ENCODE measurements at places on chromosomes 5 and 9.
A peak's percentile ranks its signal among the peaks of the same experiment; 100 is the strongest.

DNA sequence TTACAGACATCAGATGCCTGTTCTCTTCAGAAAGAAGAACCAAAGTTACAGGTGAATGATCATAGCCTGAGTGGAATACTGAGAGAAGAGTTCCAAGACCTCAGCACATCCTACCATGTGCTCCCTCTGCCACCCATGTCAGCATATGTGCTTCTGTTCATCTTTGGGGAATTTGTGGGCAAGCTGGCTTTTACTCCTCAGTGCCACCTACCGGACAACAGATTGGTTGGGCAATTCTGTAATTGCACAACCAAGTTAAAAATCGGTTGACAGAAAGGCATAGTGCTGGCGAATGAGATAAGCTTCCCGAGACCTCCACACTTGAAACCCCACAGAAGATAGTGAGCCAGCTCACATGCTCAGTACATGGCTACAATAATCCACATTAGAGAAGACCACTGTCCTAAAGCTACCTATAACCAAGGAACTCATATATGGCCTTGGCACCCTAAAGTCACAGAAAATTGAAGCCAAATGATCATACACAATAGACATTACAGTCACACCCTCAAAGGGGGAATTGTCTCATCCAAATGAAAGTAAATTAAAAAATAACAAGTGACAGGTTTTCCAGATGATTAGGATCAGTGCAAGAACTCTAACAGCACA, 1238.0 kb upstream of the NUDT12 start:
- no peak for DNase-seq

- DNase-seq: peak; percentile 12
These were observed at the start of gene GLRA1 for GRCh38 chr5:151924564-151925301. Gene GLRA1, minus strand, starts transcription at chr5:151924851. Its CDS starts 302 bp downstream, at chr5:151924549.

DNA sequence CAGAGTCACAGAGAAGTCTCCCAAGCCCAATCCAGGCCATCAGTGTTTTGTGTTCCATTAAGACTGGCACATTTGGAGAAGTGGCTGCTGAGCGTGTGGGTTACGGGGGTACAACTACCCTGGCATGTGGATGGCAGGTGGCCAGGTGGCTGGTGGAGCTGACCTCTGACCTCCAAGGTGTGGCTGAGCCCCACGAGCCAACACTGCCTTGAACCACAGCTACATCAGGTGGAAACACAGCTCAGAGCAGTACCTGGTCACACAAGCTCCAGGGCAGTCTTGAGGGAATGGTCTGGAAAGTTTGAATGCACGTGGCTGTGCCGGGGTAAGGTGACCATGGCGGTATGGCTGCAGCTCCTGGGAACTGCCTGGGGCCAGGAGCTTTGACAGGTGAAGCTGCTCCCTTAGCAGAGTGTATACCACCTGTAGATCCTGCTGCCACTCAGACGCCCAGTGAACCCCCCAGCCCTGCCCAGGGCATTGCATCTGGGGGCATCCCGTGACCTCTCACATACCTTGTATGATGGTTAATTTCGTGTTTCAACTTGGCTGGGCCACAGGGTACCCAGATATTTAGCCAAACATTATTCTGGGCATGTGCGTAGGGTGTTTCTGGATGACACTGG, 207.9 kb downstream of the GADD45G start:
- DNase-seq: no peak

GRCh38 chr5:103498211-103498610, 64.4 kb downstream of the NUDT12 start:
- DNase-seq: no peak

DNA sequence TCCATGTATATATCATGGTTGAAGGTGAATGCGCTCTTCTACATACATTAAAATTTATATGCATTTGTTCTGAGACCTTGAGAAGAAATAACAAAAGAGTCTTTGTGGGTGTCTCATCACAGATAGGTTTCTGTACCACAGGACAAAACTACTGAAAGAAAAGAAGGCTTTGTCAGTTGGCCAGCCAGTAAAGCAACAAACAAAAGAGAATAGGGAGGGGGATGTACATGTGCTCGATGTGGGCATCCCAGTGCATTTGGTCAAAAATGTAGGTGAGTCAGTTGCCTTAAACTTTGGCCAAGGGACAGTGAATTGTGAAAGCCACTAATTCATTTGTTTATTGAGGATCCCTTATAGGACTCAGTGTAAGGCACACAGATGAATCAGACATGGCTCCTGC, 13.3 kb downstream of the RBM18 start:
- no peak for DNase-seq

DNA sequence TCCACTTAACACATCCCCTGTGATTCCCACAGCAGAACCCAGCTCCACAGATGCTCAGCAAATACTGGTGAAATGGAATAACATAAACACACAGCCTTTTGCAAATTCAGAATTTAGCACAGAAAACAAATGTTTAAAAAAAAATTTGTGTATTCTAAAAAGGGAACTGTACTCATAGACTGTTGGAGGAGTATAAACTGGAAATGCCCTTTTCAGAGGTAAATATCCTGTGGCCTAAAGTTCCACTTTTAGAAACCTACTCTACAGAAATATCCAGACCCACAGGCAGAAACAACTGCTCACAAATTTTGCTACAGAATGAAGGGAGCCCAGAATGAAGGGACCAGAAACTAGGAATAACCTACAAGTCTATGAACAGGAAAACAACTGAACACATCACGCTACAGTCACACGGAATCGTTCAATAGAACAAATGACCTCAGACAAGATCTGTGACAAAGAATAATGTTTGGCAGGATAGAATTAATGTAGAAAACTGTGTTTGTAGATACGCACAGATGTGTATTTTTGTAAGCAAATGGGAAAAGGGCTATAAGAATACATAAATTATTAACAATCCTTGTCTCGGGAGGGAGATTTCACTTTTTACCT, 78.5 kb downstream of the SHB start:
- DNase-seq: no peak

DNA sequence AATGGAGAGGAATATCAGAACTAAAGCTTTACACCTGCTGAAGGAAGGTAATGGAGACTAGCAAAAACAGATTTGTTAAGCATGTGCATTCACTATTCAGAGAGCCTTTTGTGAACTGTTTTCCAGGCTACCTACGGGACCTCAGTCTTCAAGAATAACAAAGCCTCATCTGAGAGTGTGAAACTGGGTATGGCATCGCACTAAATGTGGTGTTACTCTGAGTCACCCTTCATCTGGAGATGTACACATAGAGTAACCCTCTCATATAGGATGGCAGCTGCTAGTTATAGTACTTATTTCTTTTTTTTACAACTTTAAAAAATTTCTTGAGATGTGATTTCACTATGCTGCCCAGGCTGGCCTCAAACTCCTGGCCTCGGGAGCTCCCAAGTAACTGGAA, 306.8 kb downstream of the ZNF608 start:
- DNase-seq: no peak

DNA sequence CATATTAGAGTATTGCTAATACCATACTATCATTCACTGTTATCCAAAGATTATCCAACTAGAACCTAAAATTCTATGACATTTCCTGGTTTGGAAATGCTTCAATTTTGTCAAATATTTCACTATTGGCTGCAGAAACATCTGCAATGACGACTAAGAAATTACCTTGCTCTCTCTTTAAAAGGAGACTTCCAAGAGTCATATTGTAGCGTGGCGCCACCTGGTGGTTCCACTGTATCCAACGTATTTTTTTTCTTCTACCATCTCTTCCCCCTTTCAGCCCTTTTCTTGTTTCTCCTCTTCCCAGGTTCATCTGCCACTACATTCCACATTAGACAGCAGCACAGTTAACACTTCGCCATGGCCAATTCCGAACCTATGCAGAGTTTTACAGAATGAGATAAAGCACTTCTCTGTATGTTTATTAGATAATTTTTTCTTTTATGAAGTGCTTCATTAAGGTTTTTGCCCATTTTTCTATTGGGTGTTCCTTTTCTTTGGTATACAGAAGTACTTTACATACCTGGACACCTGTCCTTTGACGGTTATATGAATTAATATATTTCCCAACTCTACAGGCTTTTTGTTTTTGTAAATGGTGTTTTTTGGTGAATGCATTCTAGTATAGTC, 153.5 kb downstream of the CDC42SE2 start:
- peak; percentile 41 for DNase-seq

GRCh38 chr5:26259081-26259480, 779.3 kb downstream of the CDH9 start:
- DNase-seq: no peak

- DNase-seq: no peak
These were observed 54.7 kb upstream of the SIMC1 start for GRCh38 chr5:176183321-176184074.

GRCh38 chr9:99579964-99580363, 241.7 kb upstream of the NR4A3 start:
- DNase-seq: no peak

- no peak for DNase-seq
These were observed 146.4 kb upstream of the ERCC6L2 start for GRCh38 chr9:95729046-95729445.

DNA sequence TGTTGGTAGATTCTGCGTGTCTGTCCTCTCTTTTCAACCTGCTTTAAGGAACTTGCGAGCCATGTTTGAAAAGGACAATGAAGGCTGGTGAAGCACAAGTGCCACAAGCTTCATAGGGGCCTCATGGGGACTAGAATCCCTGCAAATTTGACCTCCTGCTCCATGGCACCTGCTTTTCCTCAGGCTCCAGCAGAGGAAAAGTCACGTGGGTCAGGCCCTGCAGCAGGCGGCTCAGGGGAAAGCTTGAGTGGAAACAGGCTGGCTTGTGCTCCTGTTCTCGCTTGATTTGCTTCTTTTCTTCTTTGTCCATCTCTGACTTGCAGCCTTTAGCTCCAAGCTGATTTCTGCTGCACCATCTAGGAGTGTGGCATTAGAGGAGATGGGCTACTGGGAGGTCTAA, 187.6 kb upstream of the MAST4 start:
- DNase-seq: no peak

GRCh38 chr5:37721447-37721871, 118.4 kb downstream of the GDNF start:
- no peak for DNase-seq

- no peak for DNase-seq
These were observed 189.1 kb upstream of the PTGER4 start for GRCh38 chr5:40490464-40491111.

- DNase-seq: no peak
These were observed 43.9 kb upstream of the EGFL7 start for GRCh38 chr9:136618580-136619547.

GRCh38 chr5:174563899-174564298, 160.5 kb upstream of the MSX2 start:
- DNase-seq: no peak

DNA sequence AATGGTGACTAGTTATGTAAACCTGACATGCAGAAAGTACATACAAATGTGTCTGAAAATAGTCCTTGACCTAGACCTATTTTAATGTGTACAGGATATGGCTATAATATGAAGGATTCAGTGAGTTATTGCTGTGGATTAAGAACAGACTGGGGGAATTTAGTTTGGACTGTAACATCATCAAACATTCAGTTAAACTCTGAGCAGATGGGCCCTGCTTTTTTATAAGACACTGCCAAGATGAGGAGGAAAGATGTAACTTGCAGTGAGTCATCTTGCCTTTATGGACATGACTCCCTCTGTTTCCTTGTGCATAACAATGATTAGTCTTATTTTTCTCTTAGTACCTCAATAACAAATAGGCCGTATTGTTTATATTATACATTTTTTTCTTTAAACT, 12.2 kb downstream of the PPP3R2 start:
- no peak for DNase-seq

DNA sequence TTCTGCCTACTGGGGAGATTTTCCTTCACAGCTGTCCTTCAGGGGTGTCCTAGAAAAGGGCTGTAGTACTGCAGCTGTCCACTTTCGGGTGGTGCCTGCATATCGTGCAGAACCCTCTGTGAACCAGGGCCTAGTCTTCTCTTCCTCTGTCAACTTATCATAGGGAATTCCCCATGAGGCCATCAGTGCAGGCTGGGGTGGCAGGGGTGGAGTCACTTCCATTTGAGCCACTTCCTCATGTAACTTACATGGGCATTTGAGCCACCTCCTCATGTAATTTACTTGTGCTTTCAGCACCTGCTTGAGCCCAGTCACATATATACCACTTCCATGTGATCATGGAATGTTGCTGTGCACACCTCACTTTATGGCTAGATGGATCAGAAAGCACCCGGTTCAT, 742.0 kb upstream of the RGMB start:
- DNase-seq: no peak

GRCh38 chr9:86643946-86644674, 289.9 kb upstream of the TUT7 start:
- no peak for DNase-seq

- no peak for DNase-seq
These were observed 12.1 kb upstream of the BOD1 start for GRCh38 chr5:173628501-173628900.

- no peak for DNase-seq
These were observed 42.7 kb upstream of the AKNA start for GRCh38 chr9:114430457-114430856.

DNA sequence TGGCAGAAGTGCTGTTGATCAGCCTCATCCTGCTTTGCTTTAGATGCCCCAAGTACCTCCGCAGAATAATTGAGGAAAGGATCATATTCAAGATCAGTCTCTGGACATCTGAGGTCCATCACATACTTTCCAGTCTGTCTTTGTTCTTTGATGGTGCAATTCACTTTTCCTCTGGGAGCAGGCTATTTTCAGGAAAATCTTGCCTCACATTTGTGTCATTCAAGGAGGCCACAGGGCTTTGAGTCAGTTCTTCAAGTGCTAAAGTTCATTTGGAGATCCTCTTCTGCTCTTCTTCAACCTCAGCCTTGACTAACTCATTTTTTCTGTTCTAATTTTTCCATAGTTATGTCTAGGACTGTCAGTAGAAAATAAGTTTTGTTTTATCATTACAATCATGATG, 18.6 kb downstream of the EQTN start:
- no peak for DNase-seq

GRCh38 chr5:149697001-149697400, 33.1 kb upstream of the PPARGC1B start:
- DNase-seq: no peak

DNA sequence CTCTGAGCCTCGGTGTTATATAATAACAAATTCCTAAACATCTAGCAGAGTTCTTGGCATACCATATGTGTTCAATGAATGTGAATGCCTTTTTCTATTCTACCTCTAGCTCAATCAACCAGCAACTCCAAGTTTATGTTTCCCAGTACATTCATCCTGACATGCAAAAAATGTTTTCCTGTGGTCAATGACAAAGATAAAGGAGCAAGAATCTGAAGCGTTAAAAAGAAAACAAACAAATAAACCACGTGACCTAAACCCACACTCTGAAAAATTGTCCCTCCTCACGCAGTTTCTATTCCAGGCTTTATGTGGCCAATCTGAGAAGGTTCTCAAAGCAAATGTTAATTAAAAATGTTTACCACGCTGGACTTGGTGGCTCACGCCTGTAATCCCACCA, 18.0 kb downstream of the KLF4 start:
- DNase-seq: no peak

GRCh38 chr5:107605596-107606125, 65.1 kb downstream of the EFNA5 start:
- DNase-seq: no peak

All from frontal cortex (tissue), 4 donors.